Omental fat pad (tissue), 4 donors: ENCODE measurements at places on chromosomes 11 and 22. TPM values are rescaled to one million over a fixed set of nuclear protein-coding genes. Genes with fewer than 3 reads are reported as not detected.

The OR52N4 gene
- total RNA-seq: 0.72 TPM

DNA sequence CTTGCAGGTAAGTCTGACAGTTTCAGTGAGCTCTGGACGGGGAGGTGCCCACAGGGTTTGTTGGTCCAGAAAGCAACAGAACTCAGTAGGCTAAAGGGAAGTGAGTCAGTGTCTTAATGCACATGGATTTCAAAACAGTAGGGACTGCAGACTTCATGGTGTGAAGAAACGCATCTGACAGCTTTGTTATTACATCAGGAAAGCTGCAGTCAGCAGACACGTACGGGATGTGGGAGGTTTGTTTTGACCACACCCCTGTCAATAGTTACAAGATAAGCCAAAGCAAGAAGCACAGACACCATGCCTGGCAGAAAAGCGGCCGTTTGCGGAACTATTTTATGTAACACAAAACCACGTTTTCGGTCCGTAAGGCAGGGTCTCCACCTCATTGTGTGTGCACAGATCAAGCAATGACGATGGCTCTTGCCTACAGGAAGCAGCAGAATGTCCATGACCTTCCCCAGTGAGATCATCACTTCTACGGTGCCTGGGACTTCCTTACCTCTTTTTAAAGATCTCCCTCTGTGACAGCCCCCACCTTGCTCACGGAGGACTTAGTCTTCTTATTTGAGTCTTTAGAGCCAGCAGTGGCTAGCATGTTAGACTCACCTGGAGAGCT lies 58.2 kb upstream of the FTH1 start:
- peak; percentile 47 for DNase-seq

DNA sequence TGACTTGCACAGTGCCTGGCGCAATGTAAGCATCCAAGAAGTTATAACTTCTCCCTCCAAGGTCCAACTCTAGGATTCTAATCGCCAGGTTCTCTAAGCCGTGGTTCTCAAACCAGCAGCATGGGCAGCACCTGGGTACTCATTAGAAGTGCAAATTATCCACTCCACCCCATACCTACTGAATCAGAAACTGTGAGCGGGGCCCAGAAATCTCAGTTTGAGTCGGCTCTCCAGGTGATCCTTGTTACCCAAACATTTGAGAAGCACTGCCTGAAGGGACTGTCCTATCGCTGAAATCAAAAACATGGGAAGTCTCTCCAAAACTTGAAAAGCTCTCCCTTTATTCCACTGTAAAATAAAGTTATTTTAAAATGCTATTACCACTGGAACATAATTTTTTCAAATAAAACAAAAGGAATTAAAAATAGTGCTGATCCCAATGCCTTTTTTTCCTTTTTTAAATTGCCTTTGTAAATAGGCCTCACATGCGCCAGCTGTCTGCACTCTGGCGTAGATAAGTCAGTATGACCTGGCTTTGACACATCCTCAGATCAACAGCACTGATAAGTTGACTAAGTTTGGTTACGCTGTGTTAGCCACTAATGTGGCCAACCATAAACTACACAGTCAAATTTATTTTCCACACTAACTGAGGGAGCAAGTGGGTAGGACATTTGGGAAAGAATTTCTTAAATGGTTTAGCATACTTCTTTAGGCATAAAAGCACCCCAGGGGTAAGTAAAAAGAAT lies 8.4 kb upstream of the CTR9 start:
- no peak for DNase-seq

The TRIM44 gene
- 49.8 TPM for total RNA-seq

DNA sequence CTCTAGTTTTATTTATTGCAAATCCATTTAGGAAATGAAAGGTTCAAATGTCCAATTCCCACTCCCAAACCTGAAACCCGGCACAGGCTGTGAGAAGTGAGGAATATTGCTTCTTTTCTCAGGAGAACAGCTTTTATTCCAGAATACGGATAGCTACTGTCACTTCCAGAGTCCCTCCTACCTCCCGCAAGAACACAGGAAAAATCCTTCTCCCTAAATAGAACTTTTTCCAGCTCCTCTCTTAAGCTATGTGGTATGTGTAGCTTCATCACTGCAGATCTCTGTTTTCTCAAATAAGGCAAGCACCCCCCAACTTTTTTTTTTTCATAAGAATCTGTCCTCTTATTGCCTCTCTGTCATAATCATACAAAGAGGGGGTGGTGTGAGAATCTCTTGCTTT lies 126.8 kb downstream of the LARGE1 start:
- no peak for DNase-seq

DNA sequence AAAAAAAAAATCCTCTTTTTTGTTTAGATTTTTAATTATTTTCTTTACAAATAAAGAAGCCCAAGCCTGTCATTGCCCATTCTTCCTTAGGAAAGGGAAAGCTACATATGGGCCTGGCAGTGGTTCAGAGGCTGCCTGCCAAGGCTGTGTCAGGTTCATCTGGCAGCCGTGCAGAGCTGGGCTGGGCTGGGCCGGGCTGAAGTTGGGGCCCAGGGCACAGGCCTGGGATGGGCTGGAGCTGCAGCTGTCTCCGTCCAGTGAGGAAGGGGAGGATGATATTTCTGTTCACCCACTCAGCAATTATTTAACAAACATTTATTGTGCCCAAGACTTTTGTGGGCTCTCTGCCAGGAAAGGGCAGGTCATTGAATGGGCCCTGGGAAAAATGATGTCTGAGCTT lies 4.6 kb downstream of the PRR5L start:
- no peak for DNase-seq

DNA sequence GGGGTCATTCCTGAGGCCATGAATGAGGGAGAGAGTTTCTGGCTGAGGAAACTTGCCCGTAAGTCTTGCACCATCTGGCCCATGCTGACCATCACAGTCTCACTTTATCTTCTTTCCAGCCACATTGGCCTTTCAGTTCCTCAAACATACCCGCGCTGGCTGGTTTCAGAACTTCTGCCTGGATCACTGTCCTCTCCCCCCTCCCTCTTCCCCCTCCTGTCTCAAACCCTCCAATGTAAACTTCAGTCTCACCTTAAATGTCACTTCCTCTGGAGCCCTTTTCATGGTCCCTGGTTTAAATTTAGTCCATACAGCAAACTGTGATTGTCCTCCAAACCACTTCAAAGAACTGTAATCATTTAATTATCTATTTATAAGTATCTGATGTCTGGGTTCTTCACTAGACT lies 3.7 kb upstream of the TMEM109 start:
- no peak for DNase-seq

GRCh38 chr11:32229576-32230240 lies 138.8 kb downstream of the RCN1 start:
- DNase-seq: no peak

GRCh38 chr22:30667494-30668385 lies at the start of gene DUSP18:
Gene DUSP18 (minus strand): TSS chr22:30667875. CDS start chr22:30664003, 3,872 bp downstream.
- DNase-seq: peak; percentile 92

- DNase-seq: no peak
Measured at GRCh38 chr22:38191055-38191454, 9.4 kb upstream of the PLA2G6 start.

GRCh38 chr11:76419896-76420295 lies 24.9 kb upstream of the EMSY start:
- no peak for DNase-seq

DNA sequence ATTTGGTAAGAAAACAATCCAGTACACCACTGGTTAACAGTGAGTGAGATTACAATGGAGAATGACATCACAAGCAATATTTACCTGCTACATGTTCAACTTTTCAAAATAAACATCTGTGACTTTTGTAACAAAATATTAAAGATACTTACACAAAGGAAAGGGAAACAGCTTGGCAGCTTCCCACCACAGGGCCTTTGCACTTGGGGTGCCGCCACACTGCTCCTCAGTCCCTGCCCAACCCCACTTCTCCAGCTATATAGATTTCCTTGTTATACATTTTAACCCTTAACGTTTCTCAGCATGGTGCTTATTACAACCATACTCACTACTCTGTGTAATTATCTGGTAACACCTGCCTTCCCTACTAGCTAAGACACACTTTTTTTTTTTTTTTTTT lies 10.9 kb downstream of the KMT5B start:
- DNase-seq: no peak

DNA sequence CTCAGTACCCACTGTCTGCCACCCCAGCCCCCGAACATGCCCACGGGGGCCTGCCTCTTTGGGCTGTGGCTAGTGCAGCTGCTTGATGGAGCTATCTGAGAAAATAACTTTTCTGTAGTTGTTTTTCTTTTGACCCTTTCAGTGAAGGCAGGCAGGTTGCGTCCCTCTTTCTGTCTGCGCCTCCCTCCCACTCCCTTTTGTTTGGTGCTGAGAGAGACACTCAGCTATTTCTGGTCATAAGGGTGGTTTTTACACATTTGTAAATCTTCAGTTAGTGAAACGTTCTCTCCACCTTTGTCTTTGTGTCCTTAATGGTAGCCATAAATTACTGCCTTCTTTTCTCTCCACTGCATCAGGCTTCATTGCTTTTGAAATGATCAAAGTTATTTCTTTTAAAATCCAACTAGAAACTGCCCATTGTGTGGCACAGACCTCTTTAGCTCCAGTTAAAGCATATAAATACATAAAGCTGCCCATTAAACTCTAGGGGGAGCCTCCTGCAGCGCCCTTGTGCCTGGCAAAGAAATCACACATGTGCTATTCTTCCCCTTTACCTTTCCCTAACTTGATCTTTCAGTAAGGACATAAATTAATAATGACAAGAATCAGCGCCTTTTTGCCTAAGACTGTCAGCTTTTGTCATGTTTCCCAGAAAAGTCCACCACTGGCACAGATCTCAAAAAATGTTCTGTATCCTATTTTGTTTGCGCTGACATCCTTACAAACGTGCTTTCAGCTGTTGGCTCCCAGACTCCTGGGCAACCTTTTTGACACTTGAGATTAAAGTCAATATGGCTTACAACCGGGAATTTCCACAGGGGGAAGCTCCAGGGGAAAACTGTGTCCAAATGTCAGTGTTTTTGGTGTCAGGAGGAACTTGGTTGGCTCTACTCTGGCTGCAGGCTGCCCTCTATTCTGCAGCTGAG lies 1.7 kb upstream of the SCUBE2 start:
- DNase-seq: no peak
